Gastroesophageal sphincter (tissue), 4 donors: ENCODE measurements at places on chromosomes 2 and 18.

DNA sequence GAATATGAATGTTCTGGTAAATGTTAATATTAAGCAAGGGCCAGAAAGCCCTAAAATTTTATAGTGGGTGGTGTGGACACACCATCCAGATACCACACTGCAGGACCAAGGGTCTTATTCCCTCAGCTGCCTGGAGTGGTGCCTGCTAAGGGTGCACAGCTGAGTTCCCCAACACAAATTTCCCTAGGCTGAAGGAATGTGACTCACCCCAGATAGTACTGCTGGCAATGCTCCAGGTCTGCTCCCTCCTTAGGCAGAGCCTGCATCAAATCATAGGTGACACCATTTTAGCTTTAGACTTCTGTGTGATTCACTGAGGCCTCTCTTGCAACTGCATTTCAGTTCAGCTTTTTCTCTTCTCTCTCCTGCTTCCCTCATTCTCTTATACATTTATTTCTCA, 321.1 kb downstream of the SATB2 start:
- ATAC-seq, result no peak

DNA sequence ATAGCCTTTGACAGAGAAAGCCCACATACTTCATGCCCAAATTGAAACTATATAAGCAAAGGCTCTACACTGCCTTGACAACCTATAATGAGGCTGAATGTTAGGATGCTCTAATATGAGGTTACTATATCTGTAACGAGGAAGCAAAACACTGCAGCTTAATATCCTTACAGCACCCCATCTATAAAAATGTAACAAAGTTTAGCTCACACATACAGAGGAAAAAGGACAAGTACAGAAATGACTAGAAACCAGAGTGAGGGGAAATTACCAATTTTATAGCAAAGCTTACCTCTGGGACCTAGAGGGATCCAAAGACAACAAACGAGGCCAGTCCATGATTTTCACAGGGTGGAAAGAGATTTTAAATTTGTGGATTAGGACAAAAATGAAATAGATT, 138.5 kb downstream of the COL4A4 start:
- no peak for ATAC-seq

- no peak for ATAC-seq
Measured at GRCh38 chr2:222105046-222105445, 193.8 kb downstream of the PAX3 start.

GRCh38 chr2:224261326-224261725, 140.6 kb downstream of the FAM124B start:
- ATAC-seq, result no peak

DNA sequence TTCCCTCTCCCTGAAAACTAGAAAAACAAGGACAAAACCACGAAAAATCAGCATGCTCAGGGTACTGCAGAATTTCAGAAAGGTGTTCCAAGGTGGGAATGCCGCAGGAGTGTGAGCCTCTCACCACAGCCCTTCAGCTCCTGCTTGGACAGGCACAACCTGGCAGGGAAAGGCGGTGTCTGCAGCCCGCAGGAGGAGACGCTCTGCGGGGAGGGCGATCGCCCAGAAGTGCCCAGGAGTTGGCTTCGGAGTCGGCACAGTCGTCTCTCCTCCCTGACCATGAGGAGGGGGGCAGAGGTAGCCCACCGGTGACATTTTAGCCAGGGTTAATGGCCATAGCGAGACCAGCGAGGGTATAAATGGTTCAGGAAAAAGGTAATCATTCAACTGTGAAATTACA, 57.2 kb downstream of the TMEM18 start:
- no peak for ATAC-seq

DNA sequence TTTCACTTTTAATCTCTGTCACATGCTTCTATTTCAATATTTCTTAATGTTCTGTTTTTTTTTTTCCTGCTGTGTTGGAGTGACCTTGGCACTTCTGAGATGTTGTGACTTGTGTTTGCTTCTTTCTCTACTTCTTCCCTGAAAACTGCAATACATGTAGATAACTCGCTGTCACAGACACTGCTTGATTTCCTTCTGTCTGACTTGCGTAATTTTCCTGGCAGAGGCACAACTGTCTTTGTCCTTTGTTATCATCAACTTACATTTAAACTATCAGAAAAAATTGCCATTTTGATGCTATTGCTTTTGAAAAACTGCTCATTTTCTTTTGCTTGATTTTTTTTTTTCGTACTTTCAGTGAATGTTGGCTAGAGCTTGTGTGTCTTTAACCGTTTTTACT, 69.0 kb downstream of the BABAM2 start:
- ATAC-seq, result no peak

DNA sequence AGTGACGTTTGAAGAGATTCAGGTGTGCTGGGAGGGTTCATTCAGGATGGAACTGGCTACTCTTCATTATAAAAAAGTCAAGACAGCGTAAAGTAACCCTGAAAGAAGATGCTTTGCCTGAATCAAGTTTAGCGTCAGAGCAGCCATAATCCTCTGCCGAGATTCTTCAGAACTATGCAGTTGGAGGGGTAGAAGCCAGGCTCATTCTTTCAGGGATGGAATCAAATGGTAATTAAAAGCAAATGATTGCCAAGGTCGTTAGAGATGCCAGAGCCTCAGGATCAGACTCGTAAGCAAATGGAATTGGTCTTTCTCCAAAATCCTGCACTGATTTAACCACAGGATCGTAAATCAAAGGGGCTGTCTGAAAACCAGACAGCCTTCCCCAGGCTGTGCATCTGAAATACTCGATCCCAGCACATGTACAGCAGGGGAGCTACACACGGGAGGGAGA, 21.9 kb downstream of the APCDD1 start:
- ATAC-seq, result no peak

- ATAC-seq, result no peak
Measured at GRCh38 chr2:48198371-48198770, 292.1 kb upstream of the FBXO11 start.

DNA sequence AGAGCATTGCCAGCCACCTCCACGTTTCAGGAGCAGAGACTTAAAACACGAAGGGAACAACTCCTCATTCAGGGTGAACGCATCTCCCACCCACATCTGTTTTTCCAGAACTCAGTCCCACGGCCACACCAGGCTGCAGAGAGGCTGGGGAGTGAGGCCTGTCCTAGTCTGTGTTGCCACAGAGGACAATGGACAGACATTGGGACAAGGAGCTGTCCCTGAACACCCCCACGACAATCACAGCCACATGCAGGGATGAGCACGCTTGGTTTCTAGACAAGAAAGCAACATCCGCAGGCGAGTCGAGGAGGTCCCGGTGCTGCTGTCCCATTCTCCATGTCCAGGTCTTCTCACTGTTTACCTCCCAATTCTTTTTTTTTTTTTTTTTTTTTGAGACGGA, 167.4 kb downstream of the EIPR1 start:
- ATAC-seq, result no peak

DNA sequence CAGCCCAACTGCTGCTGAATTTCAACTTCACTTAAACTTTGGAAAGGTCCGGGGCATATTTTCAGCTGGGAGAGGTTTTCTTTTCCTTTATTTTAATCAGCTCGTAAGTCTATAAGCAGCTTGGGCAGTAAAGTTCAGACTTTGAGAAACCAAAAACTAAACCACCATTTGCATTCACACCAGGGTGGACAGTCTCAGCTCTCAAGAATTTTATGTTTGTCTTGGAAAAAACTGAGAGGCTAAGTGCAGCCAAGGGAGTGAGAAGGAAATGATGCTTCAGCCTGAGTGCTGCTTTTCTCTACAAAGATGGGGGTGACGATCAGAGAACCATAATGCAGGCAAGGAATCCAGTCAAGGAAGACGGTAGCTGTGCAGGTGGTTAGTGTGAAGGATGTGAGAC, 30.2 kb downstream of the MCFD2 start:
- ATAC-seq, result no peak

- ATAC-seq, result no peak
Measured at GRCh38 chr2:178943745-178944144, 106.2 kb downstream of the CCDC141 start.

DNA sequence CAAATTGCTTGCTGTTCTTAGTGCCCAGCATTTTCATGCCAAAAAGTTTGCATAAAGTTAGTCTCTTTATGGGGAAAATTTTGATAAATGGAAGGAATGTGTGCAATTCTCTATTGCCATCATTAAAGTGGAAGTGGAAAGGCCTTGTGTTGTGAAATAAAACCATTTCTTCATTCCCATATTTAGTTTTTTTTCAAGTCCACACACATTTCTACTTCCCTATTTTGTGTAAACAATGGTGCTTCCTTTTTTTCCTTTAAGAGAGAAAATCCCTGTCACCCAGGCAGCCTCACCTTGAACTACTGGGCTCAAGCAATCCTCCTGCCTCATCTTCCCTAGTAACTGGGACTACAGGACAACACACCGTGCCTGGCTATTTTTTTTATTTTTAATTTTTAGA, 42.3 kb upstream of the NCOA1 start:
- ATAC-seq, result no peak

DNA sequence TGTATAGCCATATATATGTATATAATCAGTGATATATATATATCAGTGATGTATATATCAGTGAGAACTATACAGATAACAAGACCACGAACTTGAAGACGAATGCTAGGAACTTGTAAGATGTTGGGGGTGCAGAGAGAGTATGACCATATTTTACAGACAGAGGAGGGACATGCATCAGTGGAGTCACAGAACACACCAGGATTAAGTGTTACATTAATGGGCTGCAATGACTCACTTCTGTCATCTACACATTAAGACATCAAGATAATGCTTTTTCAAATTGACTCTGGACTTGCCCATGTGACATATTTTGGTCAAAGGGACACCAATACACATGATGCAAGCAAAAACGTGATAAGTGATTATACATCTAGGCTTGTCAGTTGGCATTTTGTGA, 501.0 kb downstream of the LRRTM4 start:
- no peak for ATAC-seq

DNA sequence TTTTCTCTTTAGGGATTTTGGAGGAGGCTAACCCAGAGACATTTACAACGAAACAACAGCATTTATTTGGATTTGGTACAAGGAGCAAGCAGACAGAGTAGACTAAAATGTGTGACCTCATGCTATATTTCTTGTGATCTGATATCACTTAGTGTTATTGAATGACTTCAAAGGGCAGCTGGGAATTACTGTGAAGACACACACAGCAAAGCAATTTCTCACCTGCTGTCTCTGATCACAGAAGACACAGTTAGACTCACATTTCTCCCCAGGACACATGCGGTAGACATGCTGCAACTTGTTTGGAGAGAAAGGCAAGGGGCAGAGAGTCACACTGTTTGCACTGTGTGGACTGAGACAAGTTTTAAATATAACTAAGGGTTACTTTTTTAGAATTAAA, 67.5 kb downstream of the LTBP1 start:
- ATAC-seq, result no peak

DNA sequence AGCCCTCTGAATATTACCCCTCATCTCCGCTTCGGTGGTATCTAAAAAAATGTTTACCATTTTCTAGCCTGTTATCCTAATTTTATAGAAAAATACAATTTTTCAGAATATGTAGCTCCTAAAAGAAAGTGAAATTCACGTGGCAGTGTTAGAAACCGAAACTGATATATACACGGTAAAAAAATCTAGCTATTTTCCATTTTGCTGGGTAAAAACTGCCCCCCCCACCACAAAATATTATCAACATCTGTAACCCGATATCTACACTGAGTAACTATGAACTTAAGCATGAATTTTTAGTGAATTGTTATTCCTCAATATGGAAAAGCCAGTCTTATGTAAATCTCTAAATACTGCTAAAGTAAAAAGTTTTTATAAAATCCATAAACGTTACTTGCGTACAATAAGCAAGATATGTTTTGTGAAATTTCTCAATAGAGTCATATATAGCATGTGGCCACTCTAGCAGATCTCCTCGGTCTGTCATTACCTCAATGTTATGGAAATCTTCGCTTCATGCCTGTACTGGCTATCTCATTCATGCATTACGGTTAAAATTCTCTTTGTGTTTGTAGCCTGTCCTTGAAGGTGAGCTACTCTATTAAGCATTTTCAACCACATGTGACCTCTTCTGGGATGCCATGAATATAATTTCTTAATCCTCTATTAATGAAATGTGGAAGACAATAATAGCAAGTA, 524.2 kb downstream of the TRIB2 start:
- ATAC-seq, result no peak

DNA sequence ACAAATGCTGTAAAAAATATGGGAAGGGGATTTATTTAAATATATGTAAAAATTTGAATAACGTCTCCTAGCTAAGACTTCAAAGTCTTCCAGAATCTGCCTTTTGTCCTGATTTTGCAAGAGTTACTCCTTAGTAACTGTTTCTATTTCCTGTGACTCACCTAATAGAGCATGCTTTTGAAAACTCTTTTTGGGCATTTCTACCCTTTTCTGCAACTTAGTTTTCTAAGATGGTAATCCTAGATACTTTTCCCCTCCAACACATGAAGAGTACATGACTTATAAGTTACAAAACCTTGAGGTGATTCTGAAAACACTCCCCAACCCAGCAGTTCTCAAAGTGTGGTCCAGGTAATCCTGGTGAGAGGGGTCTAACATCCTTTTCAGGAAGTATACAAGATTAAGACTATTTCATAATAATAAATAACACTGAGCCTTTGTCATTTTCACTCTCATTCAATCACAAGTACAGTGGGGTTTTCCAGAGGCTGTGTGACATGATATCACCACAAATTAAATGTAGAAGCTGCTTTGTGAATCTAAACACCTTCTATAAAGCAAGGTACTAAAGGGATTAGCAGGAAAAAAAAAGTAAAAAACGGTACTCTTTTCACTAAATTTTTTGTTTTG, 31.9 kb downstream of the PPP4R3B start:
- ATAC-seq, result no peak

- ATAC-seq, result no peak
Measured at GRCh38 chr2:102686479-102687439, 67.4 kb downstream of the SLC9A2 start.

GRCh38 chr2:159366538-159366937, 80.0 kb upstream of the WDSUB1 start:
- no peak for ATAC-seq

GRCh38 chr2:105782646-105783045, 37.9 kb downstream of the NCK2 start:
- ATAC-seq, result no peak

- ATAC-seq, result no peak
Measured at GRCh38 chr18:52216666-52217065, 123.3 kb upstream of the DCC start.

DNA sequence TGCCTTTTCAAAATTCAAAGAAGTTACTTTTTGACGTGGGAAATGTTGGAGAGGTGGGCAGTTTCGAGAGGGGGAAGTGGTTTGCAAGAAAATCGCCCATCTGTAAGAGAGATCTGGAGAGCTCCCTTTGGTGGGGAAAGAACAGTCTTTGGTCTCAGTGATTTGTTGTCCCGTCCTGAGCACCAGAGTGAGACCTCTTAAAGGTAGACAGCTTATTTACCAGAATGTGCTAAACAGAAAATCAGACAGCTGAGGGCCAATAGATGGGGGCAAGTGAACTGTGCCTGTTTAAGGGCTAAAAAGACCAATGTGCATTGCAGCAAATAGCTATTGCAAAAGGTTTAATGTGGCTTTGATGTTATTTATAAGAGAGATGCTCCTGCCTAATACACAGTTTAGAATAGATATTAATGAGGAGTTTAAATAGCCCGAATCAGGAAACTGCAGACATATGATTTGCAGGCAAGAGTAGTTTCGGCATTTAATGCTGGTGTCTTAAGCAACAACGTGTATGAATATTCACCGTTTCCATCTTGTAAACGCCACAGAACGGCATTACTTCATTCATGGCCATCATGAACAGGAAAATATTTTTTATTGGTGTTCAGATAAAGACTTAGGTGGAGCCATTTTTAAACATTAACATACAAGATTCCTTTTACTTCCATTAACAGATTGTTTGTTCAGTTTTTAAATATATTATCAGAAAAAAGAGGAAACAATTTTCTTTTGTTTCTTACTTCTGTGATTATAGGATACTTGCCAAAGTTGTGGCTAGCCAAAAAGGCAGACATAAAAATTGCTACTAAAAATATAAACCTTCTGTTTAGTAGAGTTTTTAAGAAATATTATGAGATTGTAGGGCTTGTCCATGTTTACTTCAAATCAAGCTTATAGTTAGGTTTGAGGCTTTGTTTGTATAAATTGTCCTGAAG, 29.6 kb downstream of the ARHGAP15 start:
- no peak for ATAC-seq
